ENCODE measurements at places on chromosomes 12 and 14.

GRCh38 chr12:67601126-67601525 lies 47.4 kb upstream of the DYRK2 start:
- no peak for DNase-seq

DNA sequence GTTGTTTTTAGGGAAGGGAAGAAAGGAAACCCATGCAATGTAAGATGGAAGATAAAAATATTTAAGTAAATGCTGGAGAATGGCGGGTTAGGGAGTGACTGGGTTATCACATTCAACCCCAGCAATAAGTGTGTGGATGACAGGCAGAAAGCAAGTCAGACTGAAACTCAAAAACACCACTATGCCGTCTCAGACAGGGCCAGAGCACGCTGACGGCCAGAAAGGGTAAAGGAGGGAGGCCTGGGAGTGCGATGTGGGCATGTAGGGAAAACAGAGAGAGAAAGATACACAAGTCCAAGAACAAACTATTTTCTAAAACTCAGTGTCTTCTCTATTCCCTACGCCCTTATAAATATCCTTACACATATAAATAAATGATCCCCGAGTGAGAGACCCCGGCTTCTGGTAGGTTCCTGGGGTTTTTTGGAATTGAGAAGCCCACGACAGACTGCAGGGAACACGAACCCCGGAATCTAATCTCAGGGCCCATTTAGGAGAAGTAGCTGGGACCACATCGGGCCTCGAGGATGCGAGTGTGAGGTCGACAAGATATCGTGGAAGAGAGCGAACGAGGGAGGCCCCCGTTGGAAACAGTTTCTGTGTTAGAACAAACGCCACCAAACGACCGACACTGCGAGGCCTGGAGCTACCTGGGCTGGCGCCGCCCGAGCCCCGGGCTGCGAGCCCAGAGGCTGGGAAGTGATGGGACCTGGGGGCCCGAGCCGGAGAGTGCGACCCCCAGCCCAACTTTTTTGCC lies 735 bp upstream of the OTX2 start:
- no peak for DNase-seq

DNA sequence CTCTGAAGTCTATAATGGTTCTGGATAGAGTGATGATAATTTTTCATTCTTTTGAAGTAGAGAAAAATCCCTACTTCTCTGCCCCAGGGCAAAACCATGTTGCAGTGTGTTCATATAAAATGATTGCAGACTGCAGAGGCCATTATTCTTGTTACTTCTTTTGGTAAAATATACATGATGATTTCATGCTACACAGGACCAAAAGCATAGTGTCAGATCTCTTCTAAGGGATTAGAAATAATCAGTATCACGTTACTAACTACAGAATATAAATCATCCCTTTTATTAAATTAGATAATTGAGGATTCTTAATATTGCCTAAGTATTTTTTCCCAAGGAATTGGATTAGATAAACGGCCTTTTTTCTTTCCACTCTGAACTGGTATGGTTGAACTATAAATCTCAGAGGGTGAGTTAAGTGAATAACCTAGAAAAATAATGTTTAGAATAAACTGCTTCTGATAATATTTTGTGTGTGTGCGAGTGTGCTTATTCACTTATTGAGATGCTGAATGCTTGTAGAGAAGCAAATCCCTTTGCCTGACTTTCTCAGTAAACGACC lies 156.2 kb downstream of the EFCAB11 start:
- DNase-seq: no peak

- no peak for DNase-seq
These were observed 79.8 kb upstream of the TUNAR start for GRCh38 chr14:95796788-95797187.

DNA sequence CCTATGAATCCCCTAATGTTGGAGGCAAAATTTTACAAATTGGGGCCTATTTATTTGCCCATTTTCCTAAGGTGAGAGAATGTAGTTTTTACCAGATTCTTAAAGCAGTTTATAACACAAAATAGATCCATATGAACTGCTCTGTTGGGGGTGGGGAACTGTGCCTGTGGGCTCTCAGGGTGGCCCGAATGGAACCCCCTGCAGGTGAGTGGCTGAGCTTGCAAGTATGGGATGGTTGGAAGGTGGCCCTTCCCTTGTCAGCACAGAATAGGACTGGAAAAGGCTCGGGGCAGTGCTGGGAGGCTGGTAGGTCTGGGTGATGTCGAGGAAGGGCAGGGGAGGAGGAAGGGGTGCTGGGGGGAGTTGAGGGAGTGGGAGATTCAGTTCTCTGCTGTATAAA lies 4.9 kb downstream of the VSX2 start:
- no peak for DNase-seq

GRCh38 chr12:100632445-100632892 lies 59.0 kb downstream of the GAS2L3 start:
- no peak for DNase-seq
